Ascending aorta (tissue), 2 donors: ENCODE measurements at places on chromosomes 16 and 17. TPM values are rescaled to one million over a fixed set of nuclear protein-coding genes. Genes with fewer than 3 reads are reported as not detected.
A peak's percentile ranks its signal among the peaks of the same experiment; 100 is the strongest.

Gene KRT17
- 14.8 TPM for total RNA-seq

GRCh38 chr17:43803758-43804157 is 23.5 kb downstream of the CFAP97D1 start:
- H3K36me3 ChIP-seq: peaks cover 38% of the 10 kb centered on the region
- H3K4me3 ChIP-seq: no peak overlapping the region
- DNase-seq: no peak

- H3K36me3 ChIP-seq: no peaks in the 10 kb centered on the region
- H3K4me1 ChIP-seq: no peaks in the 10 kb centered on the region
- peak overlapping the region; percentile 39 for H3K27ac ChIP-seq
Measured at GRCh38 chr16:10871157-10871991, 5.6 kb upstream of the CIITA start.

DNA sequence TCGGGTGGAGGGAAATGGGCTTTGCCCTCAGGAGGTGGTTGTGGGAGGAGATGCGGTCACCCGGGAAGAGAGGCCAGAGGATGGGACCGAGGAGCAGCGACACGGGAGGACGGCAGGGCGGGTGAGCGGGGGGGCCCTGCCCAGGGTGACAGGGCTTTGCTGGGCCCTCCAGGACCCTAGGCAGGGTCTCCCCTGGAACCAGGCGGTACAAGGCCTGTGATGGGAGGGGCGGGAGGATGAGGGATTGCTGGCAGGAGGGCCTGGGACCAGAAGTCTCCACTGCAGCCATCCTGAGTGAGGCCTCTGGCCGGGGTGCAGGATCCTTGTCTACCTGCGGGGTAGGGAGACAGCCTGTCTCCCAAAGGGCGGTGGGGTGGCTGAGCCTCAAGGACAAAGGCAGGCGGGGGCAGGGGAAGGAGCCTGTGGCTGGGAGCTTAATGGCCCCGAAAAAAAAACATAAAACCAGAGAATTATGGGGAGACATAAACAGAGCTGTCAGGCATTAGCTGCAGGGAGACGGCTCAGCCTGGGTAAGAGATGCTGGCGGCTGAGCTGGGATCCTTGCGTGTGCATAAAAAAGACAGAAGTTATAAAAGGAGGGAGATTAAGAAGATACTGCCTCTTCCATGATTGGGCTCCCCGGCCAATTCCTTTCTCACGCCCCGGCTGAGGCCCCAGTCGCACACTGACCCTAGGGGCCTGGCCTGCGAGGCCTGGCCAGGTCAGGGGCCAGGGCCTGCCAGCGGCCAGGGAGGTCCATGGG is 66.7 kb downstream of the SREBF1 start:
- DNase-seq: no peak
- H3K36me3 ChIP-seq: no peaks in the 10 kb centered on the region
- no peaks in the 10 kb centered on the region for H3K27me3 ChIP-seq
- no peak overlapping the region for H3K27ac ChIP-seq

DNA sequence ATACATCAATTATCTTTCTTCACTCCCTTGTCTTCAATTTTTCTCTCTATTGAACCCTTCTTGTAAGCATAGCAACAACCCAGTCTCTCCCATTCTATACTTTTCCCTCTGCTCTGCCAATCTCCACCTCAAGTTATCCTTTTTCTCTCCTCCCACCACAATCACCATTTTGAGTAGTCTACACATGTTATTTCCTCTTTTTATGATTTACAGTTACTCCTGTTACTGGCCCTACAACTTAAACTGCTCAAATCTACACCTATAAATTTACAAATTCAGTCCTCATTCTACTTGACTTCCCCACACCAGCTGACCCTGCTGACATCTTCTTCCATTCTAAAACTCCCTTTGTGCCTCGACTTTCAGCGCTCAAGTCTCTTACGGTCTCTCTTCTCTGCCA is 84.6 kb downstream of the SPAG9 start:
- H3K36me3 ChIP-seq: peaks cover 13% of the 10 kb centered on the region
- no peak overlapping the region for H3K27ac ChIP-seq
- no peaks in the 10 kb centered on the region for H3K4me1 ChIP-seq

DNA sequence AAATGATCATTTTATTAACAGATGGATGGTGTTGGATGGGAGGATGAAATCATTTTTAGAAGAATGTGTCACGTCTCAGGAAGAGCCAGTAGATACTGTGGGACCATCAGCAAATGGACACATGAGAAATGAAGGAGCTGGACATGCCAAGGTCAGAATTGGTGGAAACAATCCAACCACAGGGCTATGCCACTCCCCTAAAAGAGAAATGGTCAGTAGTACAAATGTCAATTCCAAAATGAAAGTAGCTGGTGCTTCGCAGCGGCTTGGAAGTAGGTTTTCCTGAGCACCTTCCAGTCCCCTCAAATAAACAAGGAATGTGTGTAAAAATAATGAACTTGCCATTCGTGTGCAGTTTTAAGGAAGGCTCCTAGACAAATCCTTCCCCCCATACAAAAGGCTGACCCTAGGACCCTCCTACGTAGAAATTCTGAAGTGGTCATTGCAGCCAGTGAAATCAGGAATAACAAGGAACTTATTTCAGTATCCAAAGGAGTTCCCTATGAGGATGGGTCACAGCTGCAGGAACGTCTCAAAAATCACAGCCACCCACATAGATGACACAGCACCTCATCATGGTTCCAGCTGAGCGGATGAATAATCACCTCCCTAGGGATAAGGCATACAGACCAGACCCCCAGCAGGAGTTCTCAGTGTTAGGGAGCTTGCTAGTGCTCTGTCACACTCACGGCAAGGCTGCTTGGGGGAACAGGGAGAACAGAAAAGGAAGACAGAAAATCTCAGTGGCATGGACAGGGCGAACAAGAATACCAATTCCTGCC is 239.2 kb downstream of the HS3ST3A1 start:
- H3K27ac ChIP-seq: no peak overlapping the region
- no peaks in the 10 kb centered on the region for H3K4me1 ChIP-seq
- H3K27me3 ChIP-seq: no peaks in the 10 kb centered on the region
- DNase-seq: no peak
